ENCODE measurements at places on chromosomes 1 and 21. TPM values are rescaled to one million over a fixed set of nuclear protein-coding genes. Genes with fewer than 3 reads are reported as not detected.

The SPATA21 gene
- total RNA-seq: not detected

The GPA33 gene
- total RNA-seq: not detected

The C1orf52 gene
- total RNA-seq: 20.1 TPM

The ZNF648 gene
- under 0.01 TPM for total RNA-seq

The CYP4X1 gene
- not detected for total RNA-seq

The RAB7B gene
- 2.4 TPM for total RNA-seq

The DBT gene
- total RNA-seq: 5.0 TPM

The KRTAP19-1 gene
- total RNA-seq: not detected

The WDR64 gene
- not detected for total RNA-seq
